ENCODE measurements at places on chromosomes 12 and 14.
A peak's percentile ranks its signal among the peaks of the same experiment; 100 is the strongest.

DNA sequence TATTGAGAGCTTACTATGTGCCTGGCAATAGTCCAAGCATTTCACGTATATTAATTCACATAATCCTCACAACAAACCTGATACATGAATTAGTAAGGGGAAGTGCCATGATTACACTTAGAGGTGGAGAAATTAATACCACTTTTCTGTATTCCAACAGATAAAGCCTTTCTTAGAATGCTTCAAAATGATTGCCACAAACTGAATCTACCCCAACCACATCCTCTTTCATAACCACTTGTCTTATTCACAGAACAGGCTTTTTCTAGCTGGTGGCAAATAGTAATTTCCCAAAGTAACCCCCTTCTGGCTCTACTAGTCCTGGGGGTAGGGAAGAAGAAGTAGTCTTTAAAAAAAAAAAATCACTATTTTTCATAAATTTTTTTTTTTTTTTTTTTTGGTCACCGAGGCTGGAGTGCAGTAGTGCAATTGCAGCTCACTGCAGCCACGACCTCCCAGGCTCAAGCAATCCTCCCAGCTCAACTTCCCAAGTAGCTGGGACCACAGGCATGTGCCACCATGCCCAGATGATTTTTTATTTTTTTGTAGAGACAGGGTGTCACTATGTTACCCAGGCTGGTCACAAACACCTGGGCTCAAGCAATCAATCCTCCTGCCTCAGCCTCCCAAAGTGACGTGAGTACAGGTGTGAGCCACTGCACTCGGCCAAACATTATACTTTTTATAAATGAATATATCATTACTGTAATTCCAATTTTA is 59.0 kb upstream of the ARID2 start:
- DNase-seq, result no peak

GRCh38 chr12:32870716-32871115 is 25.9 kb downstream of the PKP2 start:
- no peak for DNase-seq

GRCh38 chr14:106694638-106695393 is 1168.4 kb downstream of the TMEM121 start:
- peak; percentile 37 for DNase-seq

GRCh38 chr12:76143343-76144244 is 59.1 kb upstream of the NAP1L1 start:
- no peak for DNase-seq

- DNase-seq, result peak; percentile 25
These were observed 1.2 kb upstream of the RAN start for GRCh38 chr12:130870442-130871285.

- peak; percentile 73 for DNase-seq
These were observed 3.9 kb upstream of the LRP1 start for GRCh38 chr12:57124261-57124877.

DNA sequence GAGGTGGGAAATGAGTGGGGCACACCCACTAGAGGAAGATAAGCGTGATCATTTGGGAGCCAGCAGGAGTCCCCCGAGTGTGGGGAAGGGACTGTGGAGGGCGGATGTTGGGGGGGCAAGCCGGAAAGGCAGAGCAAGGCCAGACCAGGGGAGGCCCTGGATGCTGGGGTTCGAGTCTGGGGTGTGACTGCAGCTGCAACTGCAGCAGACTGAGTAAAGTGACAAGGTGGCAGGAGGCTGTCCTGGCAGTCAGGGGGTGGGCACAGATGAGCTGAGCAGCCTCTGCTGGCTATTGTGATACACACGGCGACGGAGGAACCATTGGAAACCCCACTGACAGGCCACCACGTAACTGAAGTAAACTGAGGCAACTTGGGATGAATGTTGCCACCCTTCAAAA is 110.2 kb downstream of the LGMN start:
- DNase-seq, result no peak

DNA sequence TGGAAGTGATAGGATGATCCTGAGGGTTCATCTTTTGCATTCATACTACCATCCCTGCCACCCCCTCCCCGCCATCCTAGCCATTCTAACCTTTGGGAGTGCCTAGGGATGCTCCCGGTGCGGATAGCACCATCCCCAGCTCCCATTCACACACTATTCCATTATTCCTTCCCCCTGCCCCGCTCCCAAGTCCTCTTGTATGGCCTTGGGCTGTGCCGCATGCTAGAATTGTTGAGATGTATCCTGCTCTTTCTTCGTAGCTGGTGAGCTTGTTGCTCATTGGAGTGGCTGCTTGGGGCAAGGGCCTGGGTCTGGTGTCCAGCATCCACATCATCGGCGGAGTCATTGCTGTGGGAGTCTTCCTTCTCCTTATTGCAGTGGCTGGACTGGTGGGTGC is 644 bp downstream of the TSPAN31 start:
- DNase-seq, result no peak

DNA sequence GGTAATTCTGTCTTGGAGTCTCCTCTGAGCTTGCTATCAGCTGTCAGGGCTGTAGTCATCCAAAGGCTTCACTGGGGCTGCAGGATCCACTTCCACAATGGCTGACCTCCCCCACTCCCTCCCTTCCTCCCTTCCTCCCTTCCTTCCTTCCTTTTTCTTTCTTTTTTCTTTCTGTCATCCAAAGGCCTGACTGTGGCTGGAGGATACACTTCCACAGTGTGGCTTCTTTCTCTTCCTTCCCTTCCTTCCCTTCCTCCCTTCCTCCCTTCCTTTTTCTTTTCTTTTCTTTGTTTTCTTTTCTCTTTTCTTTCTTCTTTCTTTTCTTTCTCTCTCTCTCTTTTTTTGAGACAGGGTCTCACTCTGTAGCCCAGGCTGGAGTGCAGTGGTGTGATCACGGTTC is 30.6 kb downstream of the ARF6 start:
- DNase-seq, result no peak

DNA sequence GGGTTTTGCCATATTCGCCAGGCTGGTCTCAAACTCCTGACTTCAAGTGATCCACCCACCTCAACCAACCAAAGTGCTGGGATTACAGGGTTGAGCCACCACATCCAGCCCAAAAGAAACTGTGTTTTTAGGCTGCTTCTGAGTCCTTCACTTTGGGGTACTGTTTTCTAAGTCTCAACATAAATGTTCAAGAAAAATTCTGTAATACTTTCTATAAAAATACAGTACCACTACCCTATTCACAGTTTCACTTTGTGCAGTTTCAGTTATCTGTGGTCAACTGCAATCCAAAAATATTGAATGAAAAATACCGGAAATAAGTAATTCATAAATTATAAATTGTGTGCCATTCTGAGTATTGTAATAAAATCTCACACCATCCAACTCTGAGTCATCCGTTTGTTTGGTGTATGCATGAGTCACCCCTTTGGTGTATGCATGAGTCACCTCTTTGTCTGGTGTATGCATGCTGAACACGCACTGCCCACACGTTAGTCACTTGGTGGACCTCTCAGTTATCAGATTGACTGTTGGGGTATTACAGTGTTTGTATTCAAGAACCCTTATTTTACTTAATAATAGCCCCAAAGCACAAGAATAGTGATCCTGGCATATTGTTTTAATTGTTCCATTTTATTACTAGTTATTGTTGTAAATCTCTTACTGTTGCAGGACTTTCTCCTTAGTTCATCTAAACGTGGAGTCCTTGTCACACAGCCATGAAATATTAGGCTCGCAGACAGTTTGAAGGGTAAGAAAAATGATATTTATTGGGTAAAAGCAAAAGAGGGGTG is 190.2 kb downstream of the FSCB start:
- DNase-seq, result peak; percentile 71

DNA sequence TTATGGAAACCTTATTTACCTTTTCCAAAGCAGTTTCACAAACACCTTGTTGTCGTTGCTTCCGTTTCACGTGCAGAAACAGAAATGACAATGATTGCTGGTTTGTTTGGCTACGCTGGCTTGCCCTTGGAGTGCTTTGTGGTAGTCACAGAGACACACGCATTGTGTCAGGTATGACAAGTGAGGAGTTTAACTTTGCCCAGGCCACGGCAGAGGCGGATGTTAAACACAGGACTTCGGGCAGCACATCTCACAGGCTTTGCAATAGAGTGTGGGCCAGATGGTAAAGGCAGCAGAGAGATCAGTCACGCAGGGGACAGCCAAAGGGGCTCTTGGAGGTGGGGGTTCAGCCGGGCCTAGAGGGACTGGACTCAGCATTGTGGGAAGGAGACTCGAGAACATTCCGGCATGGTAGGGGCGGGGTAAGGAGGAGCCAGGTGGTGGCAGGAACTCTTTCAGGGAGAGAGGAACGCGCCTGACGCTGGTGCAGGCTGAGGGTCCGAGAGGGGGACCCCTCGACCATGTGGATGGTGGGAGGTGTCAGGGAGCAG is 59.8 kb upstream of the KCNA1 start:
- no peak for DNase-seq

GRCh38 chr12:81257947-81258551 is 180.2 kb downstream of the ACSS3 start:
- DNase-seq, result peak; percentile 83

- DNase-seq, result no peak
These were observed 1005.0 kb downstream of the GALC start for GRCh38 chr14:86987966-86988365.

- DNase-seq, result no peak
These were observed 41.1 kb downstream of the TMEM63C start for GRCh38 chr14:77222546-77223225.

DNA sequence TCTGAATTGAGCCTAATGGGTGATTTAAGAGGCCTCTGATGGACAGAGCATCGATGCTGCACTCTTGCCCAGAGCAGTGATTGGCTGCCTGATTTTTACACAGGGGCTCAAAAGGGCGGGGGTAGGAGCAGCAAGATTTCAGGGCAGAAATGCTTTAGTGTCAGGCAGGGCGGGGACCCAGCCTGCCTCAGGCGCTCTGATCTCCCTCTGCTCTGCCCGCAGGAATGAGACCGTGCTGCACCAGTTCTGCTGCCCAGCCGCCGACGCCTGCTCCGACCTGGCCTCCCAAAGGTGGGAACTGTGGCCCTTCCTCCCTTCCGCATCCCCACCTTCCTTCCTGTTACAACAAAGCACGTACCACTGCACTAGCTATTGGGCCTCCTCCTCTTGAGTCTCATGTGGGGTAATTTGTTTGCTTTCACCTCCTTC is 32.4 kb downstream of the IQSEC3 start:
- DNase-seq, result no peak

GRCh38 chr14:34981743-34982420 is 910 bp upstream of the SRP54 start:
- DNase-seq, result peak; percentile 13

DNA sequence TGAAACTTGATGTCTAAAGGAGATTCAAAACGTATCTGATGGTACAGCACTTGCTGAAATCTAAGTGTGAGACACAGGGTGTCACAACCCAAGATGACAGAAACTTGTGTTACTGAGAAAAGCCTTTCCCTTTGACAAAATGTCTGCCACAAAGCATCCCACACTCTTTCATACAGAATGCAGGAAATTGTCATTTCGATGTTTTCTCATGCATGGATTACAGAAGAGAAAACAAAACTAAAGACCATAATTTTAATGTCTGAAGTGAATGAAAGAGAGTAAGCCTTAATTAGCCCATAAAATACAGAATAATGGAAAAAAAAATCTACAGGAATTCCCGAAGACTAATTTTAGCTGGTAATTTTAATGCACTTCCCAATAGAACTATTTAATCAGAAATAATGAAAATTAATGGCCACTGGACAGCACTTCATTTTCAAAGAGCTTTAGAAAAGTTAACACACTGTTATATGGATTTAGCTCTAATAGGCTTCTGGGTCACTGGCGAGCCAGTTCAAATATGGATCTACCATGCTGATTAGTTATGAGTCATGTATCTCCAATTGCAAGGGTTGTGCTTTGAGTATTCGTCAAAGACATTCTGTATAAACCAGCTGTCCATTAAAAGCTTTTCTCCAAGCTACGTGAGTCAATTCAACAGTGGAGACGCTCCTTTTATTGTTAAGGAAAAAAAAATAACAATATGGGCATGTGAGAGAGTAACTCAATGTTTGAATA is 656.7 kb downstream of the SLC16A7 start:
- DNase-seq, result no peak

GRCh38 chr12:76031081-76031413 is 529 bp downstream of the PHLDA1 start:
- no peak for DNase-seq

- DNase-seq, result no peak
These were observed 471.9 kb downstream of the RPS29 start for GRCh38 chr14:49114161-49114893.

DNA sequence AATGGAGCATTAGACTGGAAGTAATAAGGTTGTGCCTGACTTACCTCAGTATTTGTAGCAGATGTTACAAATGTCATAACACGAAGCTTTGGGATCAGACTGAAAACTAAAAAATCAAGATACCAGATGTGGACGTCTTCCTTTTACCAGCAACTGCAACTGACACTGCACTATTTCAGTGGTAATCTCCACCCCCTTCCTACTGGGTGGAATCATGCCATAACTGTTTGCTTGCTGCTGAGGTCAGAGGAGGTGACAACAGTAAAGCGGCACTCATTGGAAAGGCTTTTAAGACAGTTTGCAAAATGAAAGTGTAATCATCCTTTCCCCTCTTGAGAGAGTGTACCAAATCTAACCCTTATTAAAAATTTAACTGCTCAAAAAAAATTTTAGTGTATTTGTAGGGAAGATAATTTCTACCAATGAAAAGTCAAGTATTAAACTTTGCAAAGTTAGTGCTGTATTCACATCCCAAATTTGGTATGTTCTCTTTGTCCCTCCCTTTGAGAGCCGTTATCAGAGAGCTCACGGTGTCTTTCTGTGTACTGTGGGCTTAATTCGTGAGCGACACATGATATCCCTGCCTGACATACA is 420.7 kb downstream of the NPAS3 start:
- no peak for DNase-seq

GRCh38 chr12:29437575-29437974 is 56.6 kb upstream of the ERGIC2 start:
- DNase-seq, result no peak

GRCh38 chr14:50320283-50320682 is 8.2 kb downstream of the DMAC2L start:
- no peak for DNase-seq

- no peak for DNase-seq
These were observed 118.5 kb upstream of the C14orf180 start for GRCh38 chr14:104460791-104461651.

DNA sequence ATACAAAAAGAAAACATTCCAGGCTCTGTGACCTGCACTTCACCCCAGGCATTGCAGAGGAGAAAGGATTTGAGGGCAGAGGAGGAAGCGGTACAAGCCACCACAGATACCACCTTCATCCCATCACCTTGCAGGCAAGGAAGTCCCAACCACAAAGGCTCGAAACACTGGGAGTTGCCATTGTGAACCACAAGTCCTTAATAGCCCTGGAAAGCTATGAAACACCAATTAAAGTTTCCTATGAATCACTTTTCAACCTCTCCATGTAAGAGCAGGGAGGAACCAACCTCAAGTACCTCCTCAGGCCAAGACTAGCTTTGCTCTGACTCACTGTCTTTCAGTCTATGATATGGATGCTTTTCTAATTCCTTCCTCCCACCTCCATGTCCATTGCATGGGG is 27.0 kb downstream of the MAP3K9 start:
- DNase-seq, result no peak

DNA sequence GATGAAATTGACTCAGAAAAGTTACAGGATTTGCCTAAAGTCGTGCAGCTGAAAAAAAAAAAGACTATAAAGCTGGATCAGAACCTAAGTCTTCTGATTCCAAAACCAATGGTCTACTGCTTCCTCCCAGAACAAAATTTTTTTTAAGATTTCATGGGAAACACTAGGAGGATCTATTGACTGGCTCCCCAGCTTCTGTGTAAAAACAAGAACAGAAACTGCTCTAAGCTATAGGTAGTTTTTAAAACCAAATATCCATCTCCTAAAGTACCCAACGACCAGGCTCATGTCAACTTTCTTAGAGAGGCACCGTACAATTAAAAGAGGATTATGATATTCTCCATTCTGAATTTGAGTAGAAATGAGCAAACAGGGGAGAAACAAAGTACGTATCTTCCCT is 9.4 kb downstream of the FMNL3 start:
- DNase-seq, result no peak

- DNase-seq, result no peak
These were observed 8.9 kb upstream of the RERG start for GRCh38 chr12:15230137-15230536.
